Posterior vena cava (tissue), 2 donors: ENCODE measurements at places on chromosomes 4 and X. TPM values are rescaled to one million over a fixed set of nuclear protein-coding genes. Genes with fewer than 3 reads are reported as not detected.

- no peak for DNase-seq
Observed at GRCh38 chr4:173935622-173936405, 347.7 kb downstream of the FBXO8 start.

DNA sequence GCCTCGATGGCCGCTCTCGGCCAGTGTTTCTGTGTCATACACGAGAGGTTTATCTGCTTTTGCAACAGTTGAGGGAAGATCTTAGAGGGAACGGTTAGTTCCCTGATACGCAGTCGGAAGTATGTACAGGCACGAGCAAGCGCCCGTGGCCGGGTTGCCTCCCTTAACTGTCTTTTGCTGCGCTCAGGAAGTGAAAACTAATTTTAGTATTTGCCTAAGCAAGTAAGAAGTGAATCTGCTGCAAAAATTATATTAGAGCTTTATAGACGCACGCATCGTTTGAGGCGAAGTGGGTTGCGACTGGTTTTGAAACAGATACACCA, 695 bp downstream of the MTM1 start:
- peak; percentile 87 for DNase-seq

DNA sequence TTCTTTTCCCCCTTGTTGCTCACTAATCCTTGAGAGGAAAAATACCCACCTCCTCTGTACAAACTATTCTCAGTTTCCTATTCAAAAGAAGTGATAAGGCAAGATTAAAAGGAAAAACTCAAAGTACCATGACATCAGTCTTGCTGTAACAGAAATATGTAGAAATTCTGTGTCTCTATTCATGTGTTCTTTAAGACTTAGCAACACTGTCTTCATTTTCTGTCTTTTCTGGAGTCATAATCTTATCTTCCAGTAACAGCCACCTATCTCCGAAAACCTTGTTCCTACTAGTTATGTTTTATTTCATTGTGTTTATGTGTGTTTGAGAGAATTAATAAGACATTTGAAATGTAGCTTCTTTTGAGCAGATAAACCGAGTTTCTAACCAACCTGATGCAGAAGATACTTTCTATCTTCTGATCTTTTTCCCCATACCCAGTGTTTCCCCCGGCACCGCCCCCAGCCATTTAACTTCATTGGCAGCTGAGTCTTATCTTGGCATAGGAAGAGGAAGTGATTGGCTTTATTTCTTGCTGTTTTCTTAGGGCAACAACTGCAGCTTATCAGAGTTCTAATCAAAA, 8.0 kb downstream of the FAM241A start:
- DNase-seq, result no peak

- DNase-seq, result no peak
Observed at GRCh38 chrX:39484159-39485068, 613.3 kb downstream of the BCOR start.

GRCh38 chr4:38306482-38307071, 346.4 kb downstream of the PTTG2 start:
- no peak for DNase-seq

GRCh38 chr4:131081069-131081468, 1985.1 kb downstream of the C4orf33 start:
- no peak for DNase-seq

Gene ZNF185
- 2.8 TPM for total RNA-seq

Gene BLTP1
- total RNA-seq, result 67.7 TPM

Gene SH2D1A
- total RNA-seq, result 0.33 TPM

Gene MAGEA2B
- total RNA-seq, result not detected
